ENCODE measurements at places on chromosomes 6 and 20.

DNA sequence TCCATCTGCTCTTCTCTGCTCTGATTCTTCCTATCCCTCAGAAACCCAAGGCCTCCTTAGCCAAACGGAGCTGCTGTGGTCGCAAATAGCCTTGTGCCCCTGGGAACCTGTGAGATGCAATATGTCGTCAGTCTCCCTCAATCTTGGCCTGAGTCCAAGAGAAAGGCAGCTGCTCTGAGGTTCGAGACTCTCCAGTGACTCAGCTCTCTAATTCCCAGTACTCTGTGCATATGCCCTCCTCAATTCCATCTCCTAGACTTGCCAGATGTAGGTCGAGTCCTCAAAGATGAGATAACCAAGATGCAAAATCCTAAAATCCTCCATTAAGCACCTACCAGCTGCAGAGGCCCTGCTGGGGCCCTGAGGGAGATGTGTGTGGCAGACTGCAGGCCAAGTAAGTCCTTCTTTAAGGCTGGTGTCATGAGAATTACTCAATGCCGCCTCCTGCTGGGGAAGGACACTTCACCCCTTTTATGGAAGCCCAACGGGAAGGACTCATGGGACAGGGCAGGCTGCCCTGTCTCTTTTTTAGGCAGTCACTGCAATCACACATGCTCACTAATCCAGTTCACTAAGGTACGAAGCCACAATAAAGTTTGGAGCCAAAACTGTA, 28.5 kb downstream of the C6orf15 start:
- DNase-seq = peak; percentile 70

DNA sequence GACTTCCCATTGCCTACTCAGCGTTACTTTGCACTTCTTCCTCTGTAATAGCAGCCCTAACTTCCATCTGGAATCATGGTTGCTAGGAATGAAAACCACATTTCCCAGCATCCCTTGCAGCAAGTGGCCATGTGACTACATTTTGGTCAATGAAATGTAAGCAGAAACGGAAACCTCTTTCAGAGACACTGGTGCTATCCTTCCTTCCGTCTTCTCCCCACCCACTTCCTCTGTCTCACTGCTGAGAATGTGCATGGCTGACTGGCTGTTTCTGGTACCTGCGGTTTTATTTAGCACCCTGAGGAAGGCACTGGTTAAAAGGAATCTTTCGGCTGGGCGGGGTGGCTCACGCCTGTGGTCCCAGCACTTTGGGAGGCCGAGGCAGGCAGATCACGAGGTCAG, 107.4 kb downstream of the SCML4 start:
- peak; percentile 89 for DNase-seq

- DNase-seq = no peak
Observed at GRCh38 chr6:109747221-109747620, 56.1 kb downstream of the FIG4 start.

DNA sequence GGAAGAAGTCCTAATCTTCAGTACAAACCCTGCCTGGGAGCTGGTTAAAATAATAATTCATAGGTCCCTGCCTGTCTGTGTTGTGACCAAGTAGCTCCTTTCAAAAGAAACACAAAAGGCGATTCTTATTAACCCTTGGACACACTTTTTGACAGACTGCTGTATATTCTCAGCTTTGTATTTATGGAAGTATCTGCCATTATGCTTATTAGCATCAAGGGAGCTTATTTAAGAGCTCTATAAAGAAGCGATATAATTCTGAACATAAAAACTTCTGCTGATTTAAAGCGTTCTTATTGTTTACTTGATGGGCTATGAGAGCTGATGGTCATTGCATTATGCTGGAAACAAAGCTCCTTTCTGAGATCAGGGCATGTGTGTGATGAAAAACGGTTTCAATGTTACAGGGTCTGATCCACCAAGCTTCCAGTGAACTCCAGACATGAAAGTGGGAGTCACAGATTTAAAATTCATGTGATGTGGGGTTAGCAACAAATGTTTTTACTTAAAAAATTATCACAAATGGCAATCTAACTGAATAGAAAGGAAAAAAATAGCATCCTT, 181.8 kb upstream of the PDE10A start:
- DNase-seq = no peak

GRCh38 chr6:66032626-66033025, 325.6 kb upstream of the EYS start:
- no peak for DNase-seq

DNA sequence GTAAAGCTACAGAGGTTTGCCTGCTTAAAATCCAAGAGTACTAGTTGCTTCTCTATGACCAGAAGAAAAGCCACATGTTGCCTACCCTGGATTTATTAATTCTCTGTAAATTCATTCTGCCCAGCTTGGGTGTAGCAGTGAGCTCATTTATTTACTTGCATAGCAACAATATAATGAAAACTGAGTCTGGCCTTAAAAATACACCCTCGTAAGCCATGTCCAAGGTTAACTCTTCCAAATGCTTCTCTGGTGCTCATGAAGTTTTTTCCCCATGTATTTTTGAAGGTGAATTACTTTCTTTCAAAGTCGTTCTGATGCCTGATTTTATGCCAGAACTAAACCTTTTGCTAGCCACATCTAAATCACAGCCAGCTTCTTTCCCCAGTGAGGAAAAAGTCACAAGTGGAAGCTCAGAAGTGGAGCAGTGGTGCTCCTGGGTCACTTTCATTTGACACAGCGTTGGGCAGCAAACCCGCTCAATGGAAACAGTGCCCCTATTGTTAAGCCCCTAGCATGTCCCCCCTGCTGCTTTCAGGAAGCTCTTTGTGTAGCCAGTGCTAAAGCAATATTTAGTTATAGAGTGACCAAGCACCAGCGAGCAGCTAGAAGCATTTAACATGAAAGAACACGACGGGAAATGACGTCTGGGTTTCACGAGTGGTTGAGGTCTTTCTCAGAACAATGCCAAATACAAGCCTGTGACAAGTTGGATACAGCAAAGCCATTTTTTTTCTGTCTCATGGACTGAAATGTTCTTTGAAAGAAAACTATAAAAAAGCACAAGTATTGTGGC, 29.8 kb downstream of the NEDD9 start:
- peak; percentile 35 for DNase-seq

DNA sequence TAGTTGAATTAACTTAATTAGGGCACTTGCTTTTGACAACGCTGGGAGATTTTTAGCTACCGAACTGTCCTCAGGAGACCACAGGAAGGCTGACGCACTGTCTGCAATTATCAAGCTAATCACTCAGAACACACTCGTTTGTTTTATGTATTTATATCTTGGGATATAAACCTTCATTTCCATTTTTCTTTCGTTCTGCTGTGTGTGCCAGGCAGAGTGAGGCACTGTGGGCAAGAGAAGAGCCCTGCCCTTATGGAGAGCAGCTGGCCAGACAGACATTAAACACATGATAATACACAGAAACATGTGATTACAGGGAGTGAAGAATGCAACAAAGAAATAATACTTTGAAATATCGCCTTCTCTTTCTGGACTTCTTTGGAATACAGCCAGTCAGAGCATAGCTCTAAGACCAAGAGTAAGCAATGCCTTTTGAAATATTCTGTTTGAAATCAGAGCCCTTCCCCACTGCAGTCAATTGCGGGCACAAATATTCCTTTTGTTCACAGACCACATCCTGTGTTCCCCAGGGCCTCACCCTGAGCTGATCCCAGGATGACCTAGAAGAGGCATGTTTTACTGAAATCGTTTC, 96.8 kb downstream of the ANKRD60 start:
- no peak for DNase-seq

DNA sequence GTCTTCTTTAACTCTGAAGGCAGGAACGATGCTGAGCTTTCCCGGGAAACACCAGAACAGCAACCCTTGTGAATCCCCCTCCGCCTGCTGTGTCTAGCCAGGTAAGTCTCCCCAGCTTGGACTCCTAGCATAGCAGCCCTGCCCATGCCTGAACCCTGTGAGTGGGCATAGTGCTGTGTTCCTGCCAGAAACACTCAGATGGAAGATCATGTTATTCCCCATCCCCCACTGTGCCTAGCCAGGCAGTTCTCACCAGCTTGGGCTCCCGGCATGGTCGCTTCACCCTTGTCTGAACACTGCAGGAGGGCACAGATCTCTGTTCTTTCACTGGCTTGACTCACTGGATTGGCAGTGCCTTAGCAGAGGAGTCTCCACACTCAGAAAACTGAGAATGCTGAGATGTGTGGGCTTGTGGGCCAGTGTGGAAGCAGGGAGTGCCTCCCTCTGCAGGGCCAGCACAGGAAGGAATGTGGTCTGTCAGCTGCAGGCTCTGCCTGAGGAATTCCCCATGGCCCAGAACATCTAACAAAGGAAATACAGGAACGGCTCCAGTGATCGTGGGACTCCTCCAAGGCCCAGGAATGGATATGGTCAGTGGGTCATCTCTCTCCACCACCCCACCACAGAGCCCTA, 440.1 kb upstream of the ADGRB3 start:
- DNase-seq = no peak

DNA sequence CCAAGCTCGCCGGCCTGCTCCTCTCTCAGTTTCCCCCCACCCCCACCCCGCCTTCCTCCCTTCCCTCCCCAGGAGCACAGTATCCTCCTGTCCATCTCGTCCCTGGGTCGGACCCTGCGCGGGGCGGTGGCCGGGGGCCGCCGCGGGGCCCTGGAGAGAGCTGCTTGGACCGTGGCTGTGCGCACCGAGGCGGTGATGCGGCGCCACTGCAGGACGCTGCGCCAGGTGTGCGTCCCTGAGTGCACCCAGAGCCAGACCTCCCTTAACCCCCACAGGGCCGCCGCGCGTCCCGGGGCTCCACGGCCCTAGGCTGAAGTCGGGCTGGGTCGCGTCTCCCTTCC, 2.2 kb downstream of the C20orf204 start:
- DNase-seq = no peak

- no peak for DNase-seq
Observed at GRCh38 chr20:33822991-33823390, 11.8 kb downstream of the CHMP4B start.

GRCh38 chr6:32070814-32071543, 32.8 kb downstream of the CYP21A2 start:
- DNase-seq = no peak

DNA sequence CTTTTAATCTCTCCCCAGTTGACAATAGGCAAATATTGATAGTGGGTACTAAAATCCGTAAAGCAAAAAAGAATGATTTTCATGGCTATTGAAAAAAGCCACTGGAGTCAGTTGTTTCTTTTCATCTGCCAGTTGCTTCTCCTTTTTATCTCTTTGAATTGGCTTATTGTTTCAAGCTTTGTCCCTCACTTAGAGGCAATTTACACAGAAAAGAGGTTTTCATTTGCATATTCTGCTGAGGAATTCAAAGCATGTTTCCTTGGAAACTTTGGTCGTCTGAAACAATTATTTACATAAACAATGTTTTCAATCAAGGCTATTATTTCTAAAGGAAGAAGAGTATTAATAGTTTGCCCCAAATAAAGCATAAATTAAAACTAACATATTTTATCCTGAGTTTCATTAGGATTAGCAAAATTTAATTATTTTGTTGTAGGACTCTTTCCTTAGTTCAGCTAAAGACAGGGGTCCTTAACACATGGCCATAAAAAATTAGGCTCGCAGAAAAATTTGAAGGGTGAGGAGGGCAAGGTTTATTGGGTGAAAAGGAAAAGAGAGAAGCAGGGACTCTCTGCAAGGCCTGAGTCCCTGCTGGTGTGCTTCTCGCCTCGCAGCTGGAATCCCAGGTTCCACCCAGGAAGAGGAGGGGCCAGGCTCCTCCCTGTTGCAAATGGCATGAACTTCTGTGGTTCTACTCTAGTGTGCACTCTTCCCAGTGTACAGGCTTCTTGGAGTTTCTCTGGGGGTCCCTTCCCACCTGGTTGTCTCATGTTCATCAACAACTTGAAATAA, 138.8 kb upstream of the LAMA2 start:
- no peak for DNase-seq

DNA sequence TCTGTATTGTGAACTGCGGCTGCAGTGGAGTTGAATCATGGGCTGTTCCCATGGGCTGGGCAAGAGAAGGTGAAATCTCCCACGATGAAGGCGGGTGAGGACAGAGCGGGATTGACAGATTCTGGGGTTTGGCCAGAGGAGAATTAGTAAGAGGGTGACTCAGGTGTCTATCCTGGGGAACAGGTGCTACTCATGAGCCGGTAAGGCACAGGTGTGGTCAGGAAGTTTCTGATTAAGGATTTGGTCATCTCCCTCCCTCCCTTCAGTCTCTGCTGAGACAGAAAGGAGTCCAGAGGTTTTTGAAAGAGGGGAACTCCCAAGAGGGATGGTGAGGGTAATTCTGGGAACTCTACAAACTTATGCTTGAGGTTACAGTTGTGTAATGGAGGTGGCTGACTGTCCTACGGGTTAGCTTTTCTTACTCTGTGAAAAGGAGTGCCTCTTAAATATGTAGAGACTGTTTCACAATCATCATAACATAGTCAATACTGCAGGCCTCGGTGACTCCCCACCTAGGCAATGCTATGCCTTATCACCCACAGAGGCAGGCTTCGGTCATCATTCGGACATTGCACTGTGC, 31.5 kb downstream of the SERPINB1 start:
- DNase-seq = no peak

DNA sequence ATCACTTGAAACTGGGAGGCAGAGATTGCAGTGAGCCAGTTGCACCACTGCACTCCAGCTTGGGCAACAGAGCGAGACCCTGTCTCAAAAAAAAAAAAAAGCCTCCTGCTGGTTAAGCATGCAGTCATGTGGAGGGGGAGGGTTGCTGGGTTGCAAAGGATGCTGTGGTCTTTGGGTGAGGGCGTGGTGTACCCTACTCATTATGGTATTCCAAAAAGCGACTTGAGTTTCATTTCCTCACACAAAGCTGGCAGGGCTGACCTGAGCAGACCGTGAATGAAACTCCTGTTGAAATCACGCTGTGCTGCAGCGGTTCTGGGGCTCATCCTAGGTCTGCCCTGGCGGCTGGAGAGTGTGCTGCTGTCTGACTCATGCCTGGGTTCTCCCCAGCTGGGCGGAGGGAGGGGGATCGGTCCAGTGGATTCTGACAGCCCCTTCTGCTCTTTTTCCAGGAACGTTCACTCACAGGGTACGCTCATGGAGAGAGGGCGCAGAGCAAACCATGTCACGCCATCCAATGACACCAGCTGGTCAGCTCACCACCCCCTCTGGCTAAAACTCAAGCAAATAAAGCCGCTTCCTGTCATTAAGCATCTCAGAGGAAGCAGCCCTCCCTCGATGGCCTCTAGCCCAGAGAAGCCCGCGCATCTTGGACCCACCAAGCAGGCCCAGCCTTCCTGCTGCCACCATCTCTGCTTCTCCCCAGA, 166.2 kb downstream of the SCML4 start:
- peak; percentile 76 for DNase-seq

DNA sequence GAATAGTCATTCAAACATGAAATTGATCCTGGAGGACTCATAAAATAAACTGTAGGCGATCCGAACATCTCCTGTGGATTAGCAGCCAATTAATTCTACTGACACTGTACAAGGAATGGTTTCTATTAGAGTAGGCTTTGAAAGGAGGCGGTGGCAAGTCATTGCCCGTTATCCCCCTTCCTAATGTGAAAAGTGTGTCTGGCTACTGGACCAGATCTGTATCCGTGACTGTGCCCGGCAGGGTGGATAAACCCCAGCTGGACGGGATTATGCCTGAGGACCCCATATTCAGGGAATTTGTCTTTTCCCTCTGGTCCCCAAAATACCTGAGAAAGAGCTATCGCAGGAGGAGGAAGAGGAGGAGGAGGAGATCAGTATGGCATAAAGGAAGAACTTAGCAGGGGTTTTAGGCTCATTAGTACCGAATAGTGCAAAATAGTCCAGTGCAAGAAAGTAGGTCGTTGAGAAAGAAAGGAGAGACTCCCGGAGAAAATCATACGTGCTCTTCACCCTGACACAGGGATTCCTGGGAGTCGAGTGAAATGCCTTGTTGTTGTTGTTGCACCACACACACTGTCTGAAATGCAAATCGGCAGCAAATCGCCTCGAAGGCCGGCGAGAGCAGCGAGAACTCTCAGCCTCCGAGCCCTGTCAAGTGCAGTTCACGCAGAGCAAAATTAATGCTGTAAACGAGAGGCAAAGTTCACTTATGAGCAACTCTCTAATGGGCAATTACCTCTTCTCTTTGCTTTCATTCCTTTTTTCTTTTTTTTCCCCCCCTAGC, 178.9 kb upstream of the ARID1B start:
- no peak for DNase-seq
